NCI-H2081 (cell line): ENCODE measurements at places on chromosomes 16 and 17.

- DNase-seq = no peak
Measured at GRCh38 chr17:80294653-80295052, 34.0 kb downstream of the RNF213 start.

DNA sequence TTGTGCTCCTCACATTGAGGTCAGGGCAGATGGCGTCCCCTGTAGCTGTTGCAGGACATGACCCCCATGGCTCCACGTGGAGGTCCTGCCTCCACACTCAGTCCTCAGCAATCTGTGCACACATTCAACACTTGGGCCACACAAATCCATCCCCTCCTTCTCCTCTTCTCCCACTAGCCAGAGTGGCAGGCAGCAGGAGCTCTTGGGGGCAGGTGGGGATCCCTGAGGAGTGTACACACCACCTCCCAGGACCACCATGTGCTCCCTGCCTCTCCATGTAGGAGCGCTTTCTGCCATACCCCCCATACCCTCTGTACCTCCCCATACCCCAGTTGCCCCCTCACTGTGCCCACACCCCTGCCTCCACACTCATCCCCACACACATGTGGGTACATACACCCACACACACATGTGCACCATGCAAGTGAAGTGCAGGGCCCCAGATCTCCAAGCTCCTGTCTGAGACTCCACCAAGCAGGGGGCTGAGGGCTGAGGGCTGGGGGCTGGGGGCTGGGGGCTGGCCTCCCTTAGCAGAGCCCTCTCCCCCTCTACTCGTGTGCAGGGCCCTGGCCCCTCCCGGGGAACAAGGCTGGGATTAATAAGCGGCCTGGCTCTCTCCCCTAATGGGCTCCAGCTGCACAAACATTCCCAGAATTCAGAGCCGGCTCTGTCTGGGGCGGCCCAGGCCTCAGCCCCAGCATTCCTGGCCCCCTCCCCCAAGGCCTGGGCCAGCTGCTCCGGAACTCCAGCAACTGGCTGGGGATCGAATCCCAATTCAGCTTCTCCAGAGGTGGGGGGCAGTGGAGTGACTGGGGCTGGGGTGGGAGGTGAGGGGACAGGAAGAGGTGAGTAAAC is 48.2 kb upstream of the MEIOC start:
- peak; percentile 99 for DNase-seq

DNA sequence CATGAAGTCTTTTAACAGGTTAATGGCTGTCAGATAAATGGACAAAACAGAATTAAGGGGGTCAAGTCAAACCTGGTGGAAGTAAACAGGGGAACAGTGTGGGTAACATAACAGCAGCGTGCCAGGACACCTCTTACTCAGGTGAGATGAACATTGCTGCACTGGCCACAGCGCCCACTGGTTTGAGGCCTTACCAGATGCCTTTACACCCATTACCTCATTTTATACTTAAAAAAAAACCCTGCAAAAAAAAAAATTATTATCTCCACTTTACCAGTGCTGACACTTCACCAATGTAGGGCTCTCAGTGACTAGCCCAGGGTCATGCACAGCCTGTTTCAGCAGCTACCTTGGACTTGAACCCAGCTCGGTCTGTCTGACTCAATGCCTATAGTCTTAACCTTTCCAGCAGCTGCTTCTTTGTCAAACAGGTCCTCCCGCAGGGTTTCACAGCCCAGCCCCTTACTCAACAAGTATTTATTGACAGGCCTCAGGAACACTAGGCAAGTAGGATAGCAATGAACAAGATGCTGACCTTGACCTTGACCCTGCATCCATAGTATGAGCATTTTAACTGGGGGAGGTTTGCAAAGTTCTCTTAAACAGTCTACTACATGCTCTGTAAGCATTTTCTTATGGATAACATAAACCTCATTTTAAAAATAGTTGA is 30.2 kb downstream of the CMTM3 start:
- DNase-seq = no peak

- no peak for DNase-seq
Measured at GRCh38 chr16:7688811-7689210, 356.2 kb downstream of the RBFOX1 start.

DNA sequence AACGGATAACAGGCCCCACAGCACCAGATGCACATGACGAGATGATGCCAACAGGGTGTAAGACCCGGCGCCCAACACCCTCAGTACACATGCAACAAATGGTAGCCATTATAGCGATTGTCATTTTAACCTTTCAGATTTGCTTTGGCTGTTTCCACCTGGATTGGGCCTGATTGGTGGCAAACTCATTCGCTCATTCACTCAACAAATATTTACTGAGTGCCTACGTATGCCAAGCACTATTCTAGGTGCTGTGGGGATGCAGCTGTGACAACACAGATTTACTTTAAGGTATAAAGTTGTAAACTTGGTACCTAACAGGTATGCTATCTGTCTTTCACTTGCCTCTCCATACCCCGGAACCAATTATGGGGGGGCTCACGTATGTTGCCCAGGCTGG is 66.8 kb downstream of the SRCIN1 start:
- peak; percentile 93 for DNase-seq

DNA sequence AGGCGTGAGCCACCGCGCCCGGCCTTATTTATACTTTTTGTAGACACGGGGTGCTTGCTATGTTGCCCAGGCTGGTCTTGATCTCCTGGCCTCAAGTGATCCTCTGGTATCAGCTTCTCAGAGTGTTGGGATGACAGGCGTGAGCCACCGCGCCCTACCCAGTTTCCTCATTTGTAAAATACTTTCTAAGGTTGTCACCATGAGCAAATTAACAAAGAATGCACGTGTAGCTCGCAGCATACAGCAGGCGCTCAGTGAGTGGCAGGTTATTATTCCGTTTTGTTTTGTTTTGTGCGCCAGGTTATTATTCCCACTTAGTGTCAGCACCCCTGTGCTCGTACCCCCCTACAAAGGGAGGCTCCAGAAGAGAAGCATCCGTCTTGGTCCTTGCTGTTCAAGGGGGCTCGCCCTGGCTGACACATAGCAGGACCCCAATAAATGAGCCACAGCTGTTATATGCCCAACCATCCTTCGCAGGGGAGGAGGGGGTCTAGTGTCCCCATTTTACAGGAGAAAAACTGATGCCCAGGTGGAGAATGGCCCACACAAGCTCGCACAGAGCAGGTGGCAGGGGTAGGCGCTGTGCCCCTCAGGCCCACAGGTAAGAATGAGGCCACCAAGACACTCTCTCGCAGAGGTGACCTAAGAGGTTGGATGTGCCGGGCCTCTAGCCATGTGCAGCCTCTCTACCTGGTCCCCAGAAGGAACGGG is 686 bp upstream of the MIEF2 start:
- no peak for DNase-seq

- DNase-seq = no peak
Measured at GRCh38 chr17:41610965-41611640, 1.5 kb downstream of the KRT16 start.

DNA sequence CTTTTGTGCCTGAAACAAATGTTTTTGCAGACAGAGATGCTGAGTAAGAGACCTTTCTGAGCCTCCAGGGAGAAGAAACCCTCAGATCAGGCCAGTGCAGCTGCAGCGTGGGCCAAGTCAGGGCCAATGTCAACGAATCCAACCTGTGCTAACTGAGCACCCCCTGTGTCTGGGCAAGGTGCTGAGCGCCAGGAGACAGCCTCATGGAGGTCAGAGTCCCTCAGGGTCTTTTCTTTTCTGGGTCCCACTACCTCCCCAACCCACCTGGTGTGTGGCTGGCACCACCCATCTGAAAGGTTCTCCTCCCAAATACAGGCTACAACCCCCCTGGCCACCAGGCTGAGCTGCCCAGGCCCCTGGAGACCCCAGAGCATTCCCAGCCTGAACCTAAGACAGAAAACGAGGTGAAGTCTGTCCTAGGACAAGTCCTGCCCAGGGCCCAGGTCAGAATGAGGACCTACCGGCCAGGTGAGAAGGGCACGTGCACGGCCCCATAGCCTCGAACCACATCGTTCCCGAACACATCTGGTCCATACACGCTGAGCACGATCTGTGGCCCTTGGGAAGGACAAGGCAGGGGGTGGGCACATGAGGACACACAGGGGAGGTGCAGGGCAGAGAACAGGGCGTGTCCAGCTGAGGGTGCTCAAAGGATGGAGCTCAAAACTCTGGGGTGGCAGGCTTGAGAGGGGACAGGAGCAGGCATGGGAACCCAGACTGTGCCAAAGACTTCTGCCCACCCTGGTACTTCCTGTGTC is 15.0 kb downstream of the B9D1 start:
- no peak for DNase-seq

- no peak for DNase-seq
Measured at GRCh38 chr16:1178295-1178910, 25.5 kb downstream of the CACNA1H start.

DNA sequence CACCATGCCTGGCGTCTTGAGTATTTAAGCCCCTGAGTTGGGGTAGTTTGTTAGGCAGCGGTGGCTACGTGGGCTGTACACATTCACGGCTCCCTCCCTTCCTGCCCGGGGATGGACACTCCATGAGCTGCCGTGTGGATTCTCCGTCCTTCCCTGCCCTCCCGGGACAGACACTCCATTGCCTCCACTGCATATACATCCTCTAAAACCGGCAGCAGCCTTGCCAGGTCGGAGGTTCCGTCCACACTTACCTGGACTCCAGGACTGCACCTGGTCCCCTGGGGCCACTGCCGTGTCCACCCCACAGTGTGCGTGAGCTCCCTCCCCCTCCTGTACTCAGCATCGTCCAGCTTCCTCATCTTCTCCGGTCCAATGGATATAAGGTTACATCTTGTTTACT is 3.5 kb upstream of the SPATA2L start:
- DNase-seq = no peak

GRCh38 chr16:81738783-81739496 is 40.2 kb upstream of the PLCG2 start:
- DNase-seq = no peak

DNA sequence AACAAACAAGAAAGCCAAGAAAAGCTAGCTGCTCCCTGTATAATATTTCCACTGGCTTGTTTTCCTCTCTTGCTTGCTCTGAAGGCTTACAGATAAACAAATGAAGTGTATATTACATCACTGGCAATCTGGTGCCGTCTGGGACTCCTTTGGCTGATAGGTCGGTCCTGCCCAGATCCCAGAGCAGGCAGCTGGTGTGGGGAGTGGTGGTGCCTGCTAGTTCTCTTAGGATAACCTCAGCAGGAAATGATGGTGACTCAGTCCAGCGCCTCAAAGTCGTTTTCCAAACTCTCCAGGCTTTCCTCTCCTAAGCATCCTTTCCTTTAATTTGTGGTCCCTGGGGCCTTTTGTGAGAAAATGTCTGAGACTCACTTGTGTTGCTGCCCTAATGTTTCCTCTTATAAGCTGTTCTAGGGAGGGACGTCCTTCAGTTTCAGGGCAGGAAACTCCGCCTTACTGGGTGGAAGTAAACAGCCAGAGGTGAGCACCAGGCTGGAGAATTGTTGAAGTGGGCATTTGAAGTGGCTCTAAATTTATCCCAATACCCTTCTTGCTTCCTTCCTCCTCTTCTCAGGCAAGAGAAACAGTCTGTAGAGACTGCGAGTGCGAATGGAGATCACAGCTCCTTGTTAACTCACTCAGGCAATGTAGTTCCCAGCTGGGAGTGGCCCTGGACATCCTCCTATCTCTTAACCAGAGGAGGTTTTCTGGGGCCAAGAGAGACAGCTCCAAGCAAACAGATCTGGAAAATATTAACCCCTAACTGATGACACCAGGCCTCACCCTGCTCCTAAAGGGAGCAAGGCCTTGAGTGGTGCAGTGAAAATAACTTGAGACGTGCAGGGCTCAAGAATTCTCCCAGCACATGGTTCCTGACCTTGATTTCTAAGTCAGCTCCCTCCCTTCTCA is 34.9 kb downstream of the CD300LF start:
- DNase-seq = no peak

DNA sequence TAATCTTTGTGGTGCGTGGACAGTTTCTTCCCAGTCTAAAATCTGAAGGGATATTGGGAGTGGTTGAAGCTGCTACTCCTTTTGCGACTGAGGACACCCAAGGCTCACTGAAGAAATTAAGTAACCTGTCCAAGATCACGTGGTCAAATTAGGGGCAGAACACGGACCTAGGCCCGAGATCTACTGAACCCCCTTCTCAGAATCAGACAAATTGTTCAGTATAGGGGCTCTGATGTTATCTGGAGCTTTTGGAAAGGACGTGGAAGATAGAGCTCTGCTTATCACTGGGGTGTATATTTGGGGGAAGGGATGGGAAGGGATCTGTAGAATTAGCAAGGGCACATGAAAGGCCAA is 857 bp downstream of the TANGO6 start:
- DNase-seq = no peak

DNA sequence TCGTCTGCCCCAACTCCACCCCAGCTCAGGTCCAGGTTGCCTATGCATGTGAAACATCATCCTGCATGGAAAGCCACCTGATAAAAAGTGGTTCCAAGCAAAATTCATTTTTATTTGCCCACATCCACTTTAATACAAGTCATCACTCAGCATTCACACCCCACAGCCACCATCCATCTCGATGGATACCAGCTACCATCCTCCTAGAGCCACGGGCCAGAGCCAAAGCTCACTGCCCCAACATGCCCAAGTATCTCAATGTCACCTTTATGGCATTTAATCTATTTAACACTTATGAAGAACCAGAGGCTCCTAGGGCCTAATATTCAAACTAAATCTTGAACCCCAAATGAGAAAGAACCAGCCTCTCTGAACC is 70.5 kb downstream of the COPRS start:
- DNase-seq = no peak

- no peak for DNase-seq
Measured at GRCh38 chr17:48198950-48199541, 91.5 kb downstream of the SNX11 start.

DNA sequence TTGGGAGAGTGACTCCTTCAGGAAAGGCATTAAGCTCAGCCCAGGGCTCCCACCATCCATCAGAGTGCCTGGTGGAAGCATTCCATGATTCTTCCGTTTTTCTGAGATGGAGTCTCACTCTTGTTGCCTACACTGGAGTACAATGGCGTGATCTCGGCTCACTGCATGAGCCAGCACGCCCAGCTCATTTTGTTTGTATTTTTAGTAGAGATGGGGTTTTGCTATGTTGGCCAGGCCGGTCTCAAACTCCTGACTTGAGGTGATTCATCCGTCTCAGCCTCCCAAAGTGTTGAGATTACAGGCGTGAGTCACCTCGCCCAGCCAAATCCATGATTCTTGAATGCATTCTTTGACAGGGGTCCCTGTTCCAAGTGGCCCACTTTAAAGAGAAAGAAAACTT is 23.1 kb downstream of the MIS12 start:
- DNase-seq = no peak

DNA sequence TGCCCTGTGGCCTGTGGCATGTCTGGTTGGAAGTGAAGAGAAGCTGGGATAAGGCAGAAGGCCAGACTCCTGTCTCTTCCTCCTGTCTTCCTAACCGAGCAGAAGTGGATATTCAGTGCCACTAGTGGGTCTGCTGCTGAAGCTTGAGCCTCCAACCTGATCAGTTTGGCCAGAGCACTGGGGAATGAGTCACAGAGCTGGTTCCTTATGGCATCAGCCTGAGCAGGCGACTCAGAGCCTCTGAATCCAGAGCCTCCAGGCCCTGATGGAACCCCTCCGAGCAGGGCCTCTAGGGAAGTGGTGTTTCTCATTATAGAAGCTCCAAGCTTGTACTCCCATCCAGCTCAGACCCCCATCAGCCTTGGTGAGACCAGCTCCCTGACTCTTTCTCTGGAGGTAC is 2.0 kb downstream of the WSCD1 start:
- no peak for DNase-seq

GRCh38 chr17:69235338-69236058 is 6.9 kb upstream of the ABCA10 start:
- DNase-seq = peak; percentile 84
